T-helper 9 cell (primary cell): ENCODE measurements at places on chromosomes 3 and 15.

DNA sequence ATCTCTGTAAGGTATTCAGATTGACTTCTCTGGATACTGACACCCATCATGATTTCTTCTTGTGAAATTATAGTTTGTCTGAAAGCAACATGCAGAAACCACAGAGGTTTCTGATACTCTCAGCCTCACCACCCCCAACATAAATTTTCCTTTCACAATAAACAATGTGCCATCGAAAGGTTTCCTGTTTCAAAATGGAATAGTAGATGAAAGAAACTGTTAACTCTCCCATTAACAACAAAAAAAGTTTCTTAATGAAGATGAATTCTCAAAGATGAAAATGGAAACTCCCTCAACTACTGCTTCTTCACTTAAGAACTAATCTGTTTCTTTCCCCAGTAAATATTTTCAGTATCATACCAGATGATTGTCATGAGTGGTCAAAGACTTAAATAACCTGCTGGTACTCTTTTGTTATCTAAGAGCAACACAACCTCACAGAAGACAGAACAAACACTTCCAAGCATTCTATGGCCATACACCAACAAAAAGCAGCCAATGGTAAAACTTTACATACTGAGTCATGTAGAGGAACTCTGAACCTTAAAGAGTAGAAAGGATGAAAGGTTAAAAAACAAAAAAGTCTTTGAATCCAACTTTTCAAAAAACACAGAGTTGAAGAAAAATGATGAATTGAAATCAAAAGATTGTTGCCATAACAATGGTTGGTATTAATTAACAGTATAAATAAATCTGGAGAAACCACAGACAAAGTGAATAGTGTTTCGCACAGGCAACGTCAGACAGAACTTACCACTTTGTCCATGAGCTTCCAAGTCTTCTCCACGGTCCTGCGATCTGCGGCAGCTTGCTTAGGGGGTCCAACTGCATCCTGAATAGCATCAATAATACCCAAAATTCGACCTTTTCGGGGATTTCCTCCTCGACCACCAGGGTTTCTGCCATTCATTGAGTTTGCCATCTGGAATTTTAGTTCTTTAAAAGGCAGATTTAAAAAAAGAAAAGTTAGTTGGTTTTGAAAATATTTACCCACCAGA is 1.9 kb downstream of the CBLB start:
- no peak for DNase-seq

- DNase-seq, result no peak
These were observed 154.8 kb downstream of the PLCL2 start for GRCh38 chr3:17039594-17039993.

DNA sequence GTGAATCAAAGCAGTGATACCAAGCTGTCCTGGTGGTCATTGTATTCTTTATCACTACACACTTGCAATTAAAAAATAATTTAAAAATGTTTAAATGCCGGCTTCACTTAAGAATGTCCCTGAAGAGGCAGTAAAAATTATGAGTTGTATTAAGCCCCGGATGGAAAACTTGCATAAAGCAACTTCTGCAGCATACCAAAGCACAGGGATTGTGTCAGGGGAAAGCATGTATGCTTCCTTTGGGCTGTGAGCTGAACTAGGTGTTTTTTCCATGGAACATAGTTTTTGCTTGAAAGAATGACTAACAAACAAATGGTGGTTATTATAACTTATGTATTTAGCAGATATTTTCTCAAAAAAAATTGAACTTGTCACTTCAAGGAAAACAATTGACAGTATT is 143.1 kb downstream of the ARNT2 start:
- no peak for DNase-seq

GRCh38 chr3:81072591-81072990 is 688.9 kb downstream of the GBE1 start:
- DNase-seq, result no peak

DNA sequence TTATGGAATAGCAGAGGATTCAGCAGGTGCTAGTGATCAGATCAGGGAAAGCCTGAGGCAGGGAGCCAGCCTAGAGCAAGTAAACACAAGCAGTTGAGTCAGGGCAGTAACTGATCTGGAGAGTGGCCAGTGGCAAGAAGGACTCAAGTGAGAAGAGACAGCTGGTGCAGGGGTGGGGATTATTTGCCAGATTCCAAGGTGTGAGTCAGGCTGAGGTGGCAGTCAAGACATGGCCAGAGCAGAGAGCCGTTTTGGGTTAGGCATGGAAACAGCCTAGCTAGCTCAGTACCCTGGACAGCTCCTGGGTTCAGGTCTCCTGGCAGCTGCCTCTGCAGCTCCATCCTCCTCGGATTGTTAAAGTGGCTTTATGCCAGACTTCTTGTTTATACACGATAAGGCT is 281.9 kb upstream of the ONECUT1 start:
- DNase-seq, result no peak
